Effector memory CD4-positive, alpha-beta T cell (primary cell): ENCODE measurements at places on chromosomes 1 and 21.

- no peak for DNase-seq
These were observed 88.4 kb downstream of the ADCY10 start for GRCh38 chr1:167825419-167826079.

DNA sequence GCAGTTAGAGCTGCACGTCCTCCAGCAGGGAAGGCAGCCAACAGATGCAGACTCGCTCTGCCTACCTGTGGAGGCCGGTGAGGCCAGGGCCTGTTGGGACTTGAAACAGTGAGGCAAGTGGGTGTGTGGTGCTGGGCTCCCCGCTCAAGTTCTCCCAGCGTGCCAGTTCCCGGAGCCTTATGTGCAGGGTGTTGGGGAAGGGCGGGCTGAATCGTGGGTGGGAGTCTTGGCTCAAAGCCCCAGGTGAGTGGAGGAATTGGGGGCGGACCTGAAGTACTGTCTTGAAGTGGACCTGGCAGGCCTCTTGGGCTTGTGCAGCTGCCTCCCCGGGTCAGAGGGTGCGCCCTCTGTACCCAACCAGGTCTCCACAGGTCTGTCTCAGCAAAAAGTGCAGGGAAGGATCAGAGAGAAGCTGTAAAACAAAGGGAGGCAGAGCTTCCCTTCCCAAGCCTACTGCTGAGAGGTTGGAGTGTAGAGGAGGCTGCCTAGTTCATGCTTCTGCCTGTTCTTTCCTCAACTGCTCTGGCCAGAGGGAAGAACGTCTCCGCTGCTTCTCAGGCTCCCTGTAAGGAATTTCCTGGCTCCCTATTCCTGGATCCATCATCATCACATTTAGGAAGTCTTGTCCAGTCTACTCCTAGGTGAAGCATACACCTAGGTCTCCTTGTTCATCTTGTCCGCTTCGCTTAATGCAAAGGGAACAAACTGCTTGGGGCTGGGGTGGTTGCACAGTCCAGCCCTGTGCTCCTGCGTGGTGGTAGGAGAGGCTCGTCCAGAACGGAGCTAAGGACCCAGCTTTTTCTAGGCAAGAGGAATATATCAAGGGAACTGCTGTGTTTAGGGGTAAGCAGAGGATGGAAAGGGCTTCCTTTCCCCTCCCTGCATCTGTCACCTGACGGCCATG lies 14.9 kb downstream of the UTP11 start:
- DNase-seq: no peak

- no peak for DNase-seq
These were observed 59.5 kb downstream of the KLHDC7A start for GRCh38 chr1:18540136-18540765.

- no peak for DNase-seq
These were observed 5.1 kb upstream of the FRRS1 start for GRCh38 chr1:99771513-99771918.

GRCh38 chr1:103129255-103129654 lies 20.9 kb upstream of the COL11A1 start:
- no peak for DNase-seq

DNA sequence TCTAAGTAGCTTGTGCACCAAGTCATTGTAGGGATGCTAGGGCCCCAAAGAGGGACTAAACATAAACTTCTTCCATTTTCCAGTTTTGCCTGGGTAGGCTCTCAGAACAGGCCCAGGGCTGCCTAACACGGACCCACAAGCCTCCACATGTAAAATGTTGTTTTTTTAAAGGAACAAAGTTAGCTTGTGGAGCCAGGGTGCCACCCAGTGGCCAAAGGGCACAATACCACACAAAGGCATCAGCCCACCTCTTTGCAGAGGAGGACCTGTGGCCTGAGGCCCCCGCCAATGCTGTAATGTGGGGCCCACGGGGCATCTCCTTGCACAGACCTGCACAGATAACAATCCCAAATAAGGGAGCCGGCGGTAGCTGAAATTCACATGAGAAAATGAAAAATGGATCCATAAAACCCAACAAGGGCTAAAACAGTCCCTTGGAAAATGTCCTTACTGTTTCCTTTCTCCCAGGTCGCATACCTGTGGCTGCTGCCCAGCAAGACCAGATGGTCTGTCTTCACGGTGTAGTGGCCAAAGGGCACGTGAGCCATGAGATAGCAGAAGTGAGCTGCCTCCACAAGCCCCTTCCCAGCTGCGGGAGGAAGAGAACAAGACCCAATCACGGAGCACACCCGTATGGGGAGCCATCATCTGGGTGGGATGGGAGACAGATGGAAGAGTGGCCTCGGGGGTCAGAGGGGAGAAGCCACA lies 23.8 kb downstream of the SEC16B start:
- no peak for DNase-seq

DNA sequence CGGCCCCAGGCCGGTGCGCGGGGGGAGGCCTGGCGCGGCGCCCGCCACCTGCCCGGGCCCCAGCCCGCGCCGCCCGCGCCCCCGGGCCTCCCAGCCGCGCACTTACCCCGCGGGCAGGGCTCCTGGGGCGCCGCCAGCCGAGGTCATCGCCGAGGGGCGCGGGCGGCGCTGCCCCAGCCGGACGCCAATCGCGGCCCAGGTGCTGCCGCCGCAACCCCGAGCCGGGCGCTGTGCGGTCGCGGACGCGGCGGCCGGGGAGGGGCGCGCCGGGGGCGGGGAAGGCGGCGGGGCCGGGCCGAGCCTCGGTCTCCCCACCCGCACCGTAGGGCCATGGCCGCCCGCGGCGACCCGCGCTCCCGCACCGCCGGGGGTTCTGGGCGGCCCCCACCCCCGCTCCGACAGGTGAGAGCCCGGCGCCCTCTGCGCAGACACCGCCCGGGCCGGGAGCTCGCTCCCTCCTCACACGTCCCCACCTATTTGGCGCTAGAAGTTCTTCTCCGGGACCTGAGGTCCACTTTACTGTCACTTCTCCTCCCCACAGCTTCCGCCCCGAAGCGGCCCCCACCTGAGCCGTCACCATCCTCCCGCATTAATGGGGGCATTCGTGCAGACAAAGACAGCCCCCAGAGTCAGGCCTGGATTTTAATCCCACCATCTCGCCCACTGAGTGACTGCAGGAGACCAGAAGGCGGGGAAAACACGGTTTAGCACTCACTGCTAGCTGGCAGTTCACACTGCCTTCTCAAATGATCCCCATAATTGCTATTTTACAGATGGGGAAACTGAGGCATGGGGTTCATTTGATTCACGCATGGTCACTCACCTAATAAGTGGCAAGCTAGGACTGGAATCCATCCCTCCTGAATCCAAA lies at the start of gene TTC39A:
TSS of gene TTC39A (minus strand) at position 232 of the 871 bp plus-strand sequence. CDS start at position 147, 85 bp downstream.
- no peak for DNase-seq

DNA sequence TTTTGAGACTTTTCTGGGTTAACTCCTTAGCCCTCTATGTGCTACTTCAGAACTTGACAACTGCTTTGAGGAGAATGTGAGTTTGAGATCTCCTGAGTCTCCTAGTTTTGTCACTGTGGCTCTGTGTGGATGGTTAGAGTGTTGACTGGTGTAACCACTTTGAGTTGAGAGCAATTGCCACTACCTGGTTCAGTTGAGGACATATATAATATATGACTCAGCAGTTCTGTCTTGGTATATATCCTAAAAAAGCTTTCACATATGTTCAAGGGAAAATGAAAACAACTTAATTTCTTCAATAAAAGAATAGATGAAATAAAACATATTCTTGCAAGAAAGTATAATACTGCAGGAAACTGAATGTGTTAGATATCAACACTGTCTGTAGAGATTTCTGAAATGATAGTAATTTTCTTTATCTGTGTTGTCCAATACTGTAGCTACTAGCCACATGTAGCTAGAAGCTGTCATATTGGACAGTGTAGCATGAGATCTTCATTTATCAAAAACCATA lies 96.7 kb upstream of the QSOX1 start:
- DNase-seq: no peak

DNA sequence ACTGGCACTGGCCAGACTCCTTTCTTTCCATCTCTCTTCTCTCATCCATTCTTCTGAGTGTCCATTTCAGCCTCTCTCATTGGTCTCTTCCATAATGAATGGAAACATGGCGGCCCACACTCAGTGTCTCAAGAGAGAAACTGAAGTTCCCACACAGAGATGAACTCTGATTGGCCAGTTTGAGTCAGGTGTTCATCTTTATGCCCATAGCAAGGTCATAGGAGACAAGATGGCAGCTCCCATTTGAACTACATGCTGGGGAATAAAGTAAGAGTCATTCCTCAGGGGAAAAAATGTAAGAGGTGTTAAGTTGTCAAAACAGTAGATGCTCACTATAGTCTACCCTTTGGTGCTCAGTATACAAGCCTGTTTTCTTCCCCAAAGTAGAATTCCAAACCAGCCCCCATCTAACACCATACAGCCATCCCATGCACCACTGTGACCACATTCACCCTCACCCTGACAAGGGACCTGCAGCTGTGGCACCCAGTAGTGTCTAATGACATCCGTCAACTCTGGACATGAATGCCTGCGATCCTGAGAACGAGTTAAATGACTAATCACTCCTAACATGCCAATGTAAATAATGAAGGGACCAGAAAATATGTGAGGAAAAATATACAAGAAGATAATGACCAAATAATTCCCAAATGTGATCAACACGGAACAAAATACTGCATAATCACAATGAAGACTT lies 12.4 kb downstream of the CDA start:
- DNase-seq: no peak

GRCh38 chr1:201176940-201177339 lies 13.7 kb upstream of the IGFN1 start:
- no peak for DNase-seq

GRCh38 chr21:33568448-33568847 lies 20.0 kb downstream of the DONSON start:
- DNase-seq: no peak

GRCh38 chr1:223363057-223363855 lies 720 bp downstream of the SUSD4 start:
- peak; percentile 14 for DNase-seq

GRCh38 chr1:242522996-242523718 lies 1.3 kb downstream of the PLD5 start:
- DNase-seq: no peak

DNA sequence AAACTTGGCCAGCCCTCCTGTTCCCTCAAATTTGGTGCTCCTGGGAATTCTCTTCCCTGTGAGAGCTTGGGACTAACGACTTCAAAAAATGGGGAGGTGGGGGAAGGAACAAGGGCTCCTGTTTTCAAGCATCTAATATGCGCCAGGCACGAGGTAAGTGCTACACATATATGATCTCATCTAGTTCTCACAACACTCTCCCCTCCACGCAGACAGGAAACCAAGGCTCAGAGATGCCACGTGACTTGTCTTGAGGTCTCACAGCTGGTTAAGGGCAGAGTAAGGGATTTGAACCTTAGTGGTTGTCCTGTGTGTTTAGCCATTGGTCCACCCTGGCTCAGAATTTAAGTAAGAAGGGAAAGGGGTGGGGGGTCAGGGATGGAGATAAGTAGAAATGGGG lies 125.9 kb downstream of the DMRTB1 start:
- peak; percentile 13 for DNase-seq

- DNase-seq: no peak
These were observed 19.2 kb upstream of the ID3 start for GRCh38 chr1:23578311-23578996.

DNA sequence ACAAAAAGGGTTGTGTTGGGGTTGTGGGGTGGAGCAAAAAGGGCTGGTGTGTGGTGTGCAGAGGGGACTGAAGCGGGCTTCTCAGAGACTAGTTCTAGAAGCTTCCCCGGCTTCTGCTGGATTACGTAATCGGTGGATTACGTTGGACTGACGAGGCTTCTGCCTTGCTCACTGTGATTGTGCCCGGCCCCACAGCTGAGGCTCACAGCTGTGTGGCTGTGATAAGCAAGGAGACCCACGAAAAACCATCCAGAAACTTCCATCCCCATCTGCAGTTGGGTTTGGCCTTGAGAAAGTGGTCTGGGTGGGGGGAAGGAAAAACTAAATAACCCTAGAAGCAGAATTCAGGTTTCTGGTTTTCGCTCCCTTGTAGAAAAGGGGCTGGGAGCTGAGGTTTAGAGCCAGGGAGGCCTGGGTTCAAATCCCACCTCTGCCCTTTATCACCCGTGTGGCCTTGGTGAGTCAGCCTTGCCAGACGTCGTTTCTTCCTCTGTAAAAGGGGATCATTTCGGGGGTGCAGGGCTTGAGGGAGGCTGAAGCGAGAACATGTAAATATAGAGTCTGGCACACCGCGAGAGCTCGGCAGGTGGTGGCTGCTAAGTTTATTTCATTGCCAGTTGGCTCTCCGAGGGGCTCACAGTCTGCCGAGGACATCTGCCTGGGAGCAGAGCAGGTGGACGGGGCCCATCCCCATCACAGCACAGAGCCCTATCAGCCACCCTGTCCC lies 30.4 kb upstream of the DISP3 start:
- DNase-seq: no peak

DNA sequence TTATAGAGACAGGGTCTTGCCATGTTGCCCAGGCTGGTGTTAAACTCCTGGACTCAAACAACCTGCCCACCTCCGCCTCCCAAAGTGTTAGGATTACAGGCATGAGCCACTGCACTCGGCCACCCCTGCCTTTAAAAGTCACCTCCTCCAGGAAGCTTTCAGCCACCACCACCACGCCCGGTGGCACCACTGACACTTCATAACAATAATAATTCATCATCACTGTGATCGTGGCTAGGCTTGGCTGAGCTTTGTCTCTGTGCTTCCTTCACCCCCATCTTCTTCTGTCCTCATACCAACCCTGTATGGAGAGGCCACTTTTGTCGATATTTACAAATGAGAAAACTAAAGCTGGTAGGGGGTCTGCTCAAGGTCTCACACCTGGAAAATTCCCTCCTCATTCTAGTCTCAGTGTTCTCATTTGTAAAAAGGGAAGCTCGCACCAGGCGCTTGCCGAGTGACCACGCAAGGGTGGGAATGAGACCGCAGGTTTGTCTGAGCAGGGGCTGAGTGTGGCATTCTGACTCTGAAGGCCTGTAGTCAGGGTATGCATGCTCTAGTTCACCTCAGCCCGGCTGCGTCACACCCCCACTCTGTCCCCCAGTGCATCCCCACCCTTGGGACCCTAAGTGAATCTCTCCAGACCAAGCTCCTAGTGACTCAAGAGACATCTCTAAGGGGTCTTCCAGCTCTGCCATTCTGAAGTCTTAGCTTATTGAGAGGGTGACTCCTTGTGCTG lies 12.9 kb upstream of the EPHA2 start:
- no peak for DNase-seq

- no peak for DNase-seq
These were observed 298.7 kb downstream of the NPHP4 start for GRCh38 chr1:5693568-5693967.

GRCh38 chr1:217614200-217614712 lies 16.6 kb downstream of the GPATCH2 start:
- DNase-seq: no peak

DNA sequence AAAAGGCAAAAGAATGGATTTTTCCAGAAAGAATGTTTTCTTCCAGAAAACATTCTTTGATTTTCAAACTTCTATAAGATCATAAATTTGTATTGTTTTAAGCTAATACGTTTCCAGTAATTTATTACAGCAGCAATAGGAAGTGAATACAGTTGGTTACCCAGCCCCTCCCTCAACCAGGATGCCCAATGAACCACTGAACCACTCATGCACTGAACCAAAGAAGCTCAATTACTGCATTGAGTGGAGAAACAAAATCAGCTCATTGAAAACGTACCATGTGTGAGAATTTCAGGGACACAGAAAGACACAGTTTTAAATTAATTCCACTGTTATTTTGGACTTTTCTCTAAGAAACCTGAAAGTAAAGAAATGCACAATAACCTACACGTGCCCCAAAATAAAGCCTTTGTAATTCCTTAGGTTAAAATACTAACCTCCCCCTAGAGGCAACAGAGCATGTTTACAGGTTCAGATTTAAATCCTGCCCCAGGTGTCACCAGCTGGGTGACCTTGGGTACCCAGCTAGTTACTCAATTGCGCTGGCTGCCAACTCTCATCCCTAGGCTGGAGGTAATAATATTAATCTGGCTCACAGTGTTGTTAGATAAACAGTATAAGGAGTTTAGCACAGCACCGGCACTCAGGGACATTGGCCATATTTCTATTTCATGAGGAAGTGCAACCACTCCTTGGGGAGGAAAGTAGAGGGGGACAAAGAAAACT lies 111.7 kb downstream of the NMNAT2 start:
- no peak for DNase-seq
